ENCODE measurements at places on chromosomes 6 and 20. TPM values are rescaled to one million over a fixed set of nuclear protein-coding genes. Genes with fewer than 3 reads are reported as not detected.

The FAM162B gene
- total RNA-seq: not detected

The ENPP5 gene
- total RNA-seq: not detected

The BPIFB1 gene
- total RNA-seq: 0.13 TPM

The KIF25 gene
- not detected for total RNA-seq

The ETV7 gene
- total RNA-seq: 1.9 TPM

The GCNT2 gene
- 12.0 TPM for total RNA-seq

The ALDH8A1 gene
- total RNA-seq: 0.66 TPM

The SIRPB2 gene
- total RNA-seq: not detected

DNA sequence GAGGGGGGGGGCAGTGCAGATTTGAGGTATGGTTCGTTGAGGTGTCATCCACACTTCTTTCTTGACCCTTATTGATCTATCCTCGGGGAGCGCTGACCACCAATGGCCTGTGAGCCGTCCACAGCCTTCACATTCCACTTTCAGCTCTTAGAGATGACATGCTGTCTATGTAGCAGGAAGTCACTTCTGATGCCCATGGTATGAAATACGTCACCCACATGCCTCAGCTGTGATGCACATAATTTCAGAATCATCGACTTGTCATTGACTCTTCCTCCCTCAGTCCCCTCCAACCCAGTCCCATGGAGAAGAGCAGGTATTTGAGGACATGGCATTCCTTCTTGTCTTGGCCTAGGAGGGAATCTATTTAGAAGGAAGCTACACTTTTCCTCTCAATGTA, 4.7 kb upstream of the ADGRF5 start:
- no peaks in the 10 kb centered on the region for H3K27me3 ChIP-seq
- no peak overlapping the region for H3K4me3 ChIP-seq
- H3K4me1 ChIP-seq: no peaks in the 10 kb centered on the region
- no peak for DNase-seq

DNA sequence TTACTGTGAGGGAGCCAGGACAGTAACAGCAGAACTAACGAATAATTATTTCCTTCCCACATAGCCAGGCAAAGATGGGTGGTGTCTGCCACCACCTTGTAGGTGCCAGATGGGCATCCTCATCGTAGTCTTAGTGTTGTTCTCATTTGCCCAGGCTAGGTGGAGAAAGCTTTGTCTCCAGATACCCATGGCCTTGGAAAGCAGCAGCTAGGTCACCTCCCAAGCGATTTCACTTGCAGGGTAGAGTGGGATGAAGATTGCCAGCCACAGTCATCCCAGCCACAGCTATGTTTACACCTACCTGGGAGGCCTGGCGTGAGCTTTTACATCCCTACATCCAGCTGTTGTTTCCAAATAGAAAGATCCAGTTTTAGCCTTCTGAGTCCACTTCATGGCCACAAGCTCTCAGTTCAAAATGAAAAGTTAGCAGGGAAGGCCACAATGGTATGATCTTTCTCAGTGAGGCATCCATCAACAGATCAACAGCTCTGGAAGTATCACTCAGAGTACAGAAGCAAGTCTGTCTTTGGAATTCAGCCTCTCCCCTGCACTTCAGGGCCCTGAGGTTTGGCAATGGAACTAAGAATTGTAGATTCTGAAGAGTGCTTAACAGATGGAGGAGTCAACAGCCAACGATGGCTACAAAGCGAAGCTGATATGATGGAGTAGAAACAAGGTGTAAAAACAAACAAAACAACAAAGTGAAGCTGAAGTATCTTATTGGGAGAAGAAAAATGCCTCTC, 11.0 kb upstream of the SNRPC start:
- no peaks in the 10 kb centered on the region for H3K36me3 ChIP-seq
- no peak for DNase-seq
- no peak overlapping the region for H3K27ac ChIP-seq
- no peaks in the 10 kb centered on the region for H3K4me1 ChIP-seq

DNA sequence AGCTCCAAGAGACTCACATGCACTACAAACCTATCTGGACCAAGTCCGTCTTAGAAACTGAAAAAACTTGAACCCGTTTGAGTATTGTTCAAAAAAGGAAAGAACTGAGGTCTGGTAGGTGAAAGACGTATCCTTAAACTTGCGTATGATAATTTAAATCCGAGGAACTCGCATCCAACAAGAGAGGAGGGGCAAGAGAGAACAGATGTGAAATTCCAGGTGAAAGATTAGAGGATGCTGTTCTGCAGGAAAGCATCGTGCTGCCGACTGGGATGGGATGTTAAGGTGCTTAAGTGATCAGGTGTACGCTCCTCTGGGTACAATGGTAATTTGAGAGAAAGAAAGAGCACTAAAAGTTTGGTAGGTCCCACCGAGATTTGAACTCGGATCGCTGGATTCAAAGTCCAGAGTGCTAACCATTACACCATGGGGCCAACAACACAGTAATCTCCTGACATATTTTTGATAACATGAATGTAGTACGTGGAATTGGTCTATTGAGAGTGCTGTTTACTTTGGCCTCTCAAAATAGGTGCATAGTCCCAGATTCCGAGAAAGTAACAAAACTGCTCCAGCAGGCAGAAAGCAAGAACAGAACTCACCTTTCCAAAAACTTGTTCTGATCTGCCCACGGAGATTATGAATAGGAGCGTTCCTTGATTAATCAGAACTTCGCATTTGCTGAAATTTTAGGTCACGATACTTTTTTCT, 53.5 kb upstream of the BTN3A2 start:
- peak overlapping the region; percentile 57 for H3K4me3 ChIP-seq
- H3K36me3 ChIP-seq: no peaks in the 10 kb centered on the region
- peak overlapping the region; percentile 65 for H3K27ac ChIP-seq
- H3K27me3 ChIP-seq: no peaks in the 10 kb centered on the region

DNA sequence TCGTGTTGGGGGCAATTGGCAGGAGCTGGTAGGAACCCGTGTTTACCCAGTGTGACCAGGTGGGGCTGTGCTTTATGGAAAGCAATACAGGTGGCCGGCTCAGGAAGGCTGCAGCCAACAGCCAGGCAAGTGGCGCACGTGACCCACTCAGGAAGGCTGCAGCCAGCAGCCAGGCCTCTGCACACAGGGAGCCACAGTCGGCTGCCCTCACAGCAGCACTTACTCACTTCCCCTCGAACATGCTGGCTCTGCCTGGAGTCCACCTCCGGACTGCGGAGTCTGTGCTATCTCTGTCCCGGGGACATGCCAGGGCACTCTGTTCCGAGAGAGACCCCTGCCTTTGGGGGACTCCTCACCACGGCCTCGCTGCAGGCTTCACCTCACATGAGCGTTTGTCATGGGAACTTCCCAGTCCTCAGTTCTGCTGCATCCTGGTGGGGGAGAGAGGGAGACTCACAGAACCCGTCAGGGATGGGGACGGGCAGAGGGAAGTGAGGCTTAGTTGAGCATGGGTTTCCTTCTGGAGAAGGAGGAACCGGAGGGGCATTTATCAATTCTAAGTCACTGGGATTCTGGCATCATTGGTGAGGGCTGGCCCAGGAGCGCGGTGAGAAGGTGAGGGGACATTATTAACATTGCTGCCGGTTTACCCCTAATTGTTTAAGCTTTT, 76.8 kb downstream of the TTLL2 start:
- H3K36me3 ChIP-seq: no peaks in the 10 kb centered on the region
- no peaks in the 10 kb centered on the region for H3K4me1 ChIP-seq
- peaks cover 6% of the 10 kb centered on the region for H3K27me3 ChIP-seq
- H3K4me3 ChIP-seq: no peak overlapping the region
- no peak for DNase-seq

GRCh38 chr20:37711001-37711400, 17.2 kb downstream of the CTNNBL1 start:
- no peak overlapping the region for H3K4me3 ChIP-seq
- H3K4me1 ChIP-seq: no peaks in the 10 kb centered on the region

GRCh38 chr20:62618611-62619529, 23.4 kb upstream of the SLCO4A1 start:
- peak overlapping the region; percentile 67 for H3K27ac ChIP-seq
- no peak for DNase-seq
- peak overlapping the region; percentile 9 for H3K4me3 ChIP-seq
- peaks cover 39% of the 10 kb centered on the region for H3K4me1 ChIP-seq
- H3K27me3 ChIP-seq: no peaks in the 10 kb centered on the region

DNA sequence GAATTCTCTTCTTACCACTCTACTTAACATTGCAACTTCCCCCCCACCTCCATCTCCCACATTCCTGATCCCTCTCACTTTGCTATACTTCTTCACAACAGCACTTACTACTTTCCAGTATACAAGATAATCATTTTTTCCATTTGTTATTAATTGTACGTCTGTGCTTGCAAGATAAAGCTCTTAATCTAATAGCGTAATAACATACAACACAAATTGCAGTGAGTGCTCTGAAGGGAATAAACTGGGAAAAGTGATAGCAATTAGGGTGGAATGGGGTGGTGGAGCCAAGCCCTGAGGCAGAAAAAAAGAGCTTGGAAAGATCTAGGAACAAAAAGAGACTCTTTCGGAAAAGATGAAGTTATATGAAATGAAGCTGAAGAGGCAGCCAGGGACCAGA, 8.5 kb downstream of the CGAS start:
- no peak overlapping the region for H3K27ac ChIP-seq
- H3K4me3 ChIP-seq: no peak overlapping the region
- H3K27me3 ChIP-seq: no peaks in the 10 kb centered on the region
- peaks cover 9% of the 10 kb centered on the region for H3K36me3 ChIP-seq
- no peak for DNase-seq
- H3K4me1 ChIP-seq: peaks cover 15% of the 10 kb centered on the region

GRCh38 chr6:46756469-46757213, 9.9 kb downstream of the ANKRD66 start:
- no peak overlapping the region for H3K27ac ChIP-seq
- no peaks in the 10 kb centered on the region for H3K27me3 ChIP-seq
- no peaks in the 10 kb centered on the region for H3K4me1 ChIP-seq
- H3K4me3 ChIP-seq: no peak overlapping the region
- no peak for DNase-seq

DNA sequence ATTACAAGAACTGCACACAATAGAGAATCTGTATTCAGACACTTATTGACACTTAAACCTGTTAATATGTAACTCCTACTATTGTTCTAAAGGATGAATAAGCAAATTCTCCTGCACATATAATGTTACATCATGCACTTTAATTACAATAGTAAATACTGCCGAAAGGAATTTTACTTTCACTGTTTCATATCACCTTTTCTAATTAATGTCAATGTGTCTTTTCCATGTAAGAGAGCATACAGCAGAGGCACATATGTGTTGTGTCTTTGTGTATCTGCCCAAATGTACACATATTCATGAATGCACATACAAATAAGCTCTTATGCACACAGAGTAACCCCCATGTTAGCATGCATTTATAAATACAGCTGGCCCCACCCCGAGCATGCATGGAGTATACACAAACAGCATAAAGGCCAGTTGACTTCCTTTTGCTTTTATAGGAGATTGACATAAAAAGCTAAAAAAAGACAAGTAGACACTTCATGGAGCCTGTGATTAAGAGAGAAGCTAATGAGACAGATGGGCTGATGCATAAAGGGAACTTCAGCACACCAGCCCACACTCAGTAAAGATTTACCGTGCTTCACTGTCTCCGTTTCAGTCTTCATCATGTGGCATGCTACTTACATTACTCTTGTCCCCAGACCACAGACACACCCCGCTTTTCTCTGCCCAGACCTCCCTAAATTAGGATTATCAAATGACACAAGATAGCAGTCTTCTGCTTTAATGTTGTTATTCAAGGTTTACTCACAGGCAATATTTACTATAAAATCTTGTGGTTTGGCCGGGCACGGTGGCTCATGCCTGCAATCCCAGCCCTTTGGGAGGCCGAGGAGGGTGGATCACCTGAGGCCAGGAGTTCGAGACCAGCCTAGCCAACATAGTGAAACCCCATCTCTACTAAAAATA, 184.6 kb downstream of the ATXN1 start:
- H3K27me3 ChIP-seq: no peaks in the 10 kb centered on the region
- no peaks in the 10 kb centered on the region for H3K36me3 ChIP-seq
- peak; percentile 59 for DNase-seq
- H3K27ac ChIP-seq: no peak overlapping the region
- H3K4me1 ChIP-seq: peaks cover 4% of the 10 kb centered on the region

DNA sequence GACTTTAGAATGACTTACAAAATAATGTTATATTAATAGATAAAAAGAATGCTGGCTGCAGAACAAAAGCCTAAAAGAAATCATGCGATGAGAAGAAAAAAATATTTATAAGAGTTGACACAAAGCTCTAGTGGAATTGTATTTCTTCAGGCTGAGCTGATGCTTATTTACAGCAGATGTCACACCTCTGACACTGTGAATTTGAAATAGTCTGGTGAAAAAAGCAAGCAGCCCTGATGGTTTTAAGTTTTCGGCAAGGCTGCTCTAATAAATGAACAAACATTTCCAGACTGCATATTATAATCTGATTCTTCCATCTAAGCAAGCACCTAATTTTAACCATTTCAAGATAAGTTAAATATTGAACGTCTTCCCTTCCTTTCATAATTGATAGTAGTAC, 109.9 kb downstream of the LIN28B start:
- H3K36me3 ChIP-seq: no peaks in the 10 kb centered on the region
- no peak overlapping the region for H3K27ac ChIP-seq
- H3K27me3 ChIP-seq: no peaks in the 10 kb centered on the region
- no peak for DNase-seq
- no peak overlapping the region for H3K4me3 ChIP-seq

DNA sequence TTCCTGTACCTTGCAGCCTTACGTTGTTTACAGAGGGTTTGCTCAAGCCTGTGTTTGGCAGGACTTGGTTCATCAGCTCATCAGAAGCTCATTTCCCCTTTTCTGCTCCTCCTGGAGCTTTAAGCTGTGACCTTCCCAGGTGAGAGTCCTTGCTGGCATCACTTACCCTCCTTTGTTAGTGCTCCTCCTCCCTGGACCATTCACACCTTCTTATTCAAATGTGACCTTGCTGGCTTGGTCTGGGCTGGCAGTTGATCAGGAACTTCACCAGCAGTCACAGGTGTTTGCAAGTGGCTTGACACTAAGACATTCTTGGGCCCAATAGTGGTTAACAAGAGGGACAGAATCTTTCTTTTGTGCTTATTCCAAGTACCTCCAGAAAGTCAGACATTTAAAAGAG, 148.8 kb downstream of the C6orf58 start:
- no peaks in the 10 kb centered on the region for H3K36me3 ChIP-seq
- no peak overlapping the region for H3K27ac ChIP-seq
- no peak overlapping the region for H3K4me3 ChIP-seq

DNA sequence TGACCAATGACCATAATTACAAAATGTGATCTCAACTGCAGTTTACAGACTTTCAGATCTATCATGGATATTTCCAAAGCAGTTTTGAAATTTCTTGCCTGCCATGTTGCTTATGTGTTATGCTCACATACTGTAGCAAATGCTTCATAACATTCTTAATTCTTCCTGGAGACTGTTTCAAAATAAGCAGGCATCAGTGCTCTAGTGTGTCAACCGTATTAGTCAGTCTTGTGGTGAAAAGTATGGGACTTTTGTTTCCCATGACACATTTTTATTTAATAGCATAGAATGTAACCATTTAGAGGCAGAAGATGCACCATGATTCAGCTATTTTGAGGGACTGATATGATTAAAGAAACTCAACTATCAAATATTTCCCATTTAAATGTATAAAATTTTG, 1.7 kb downstream of the POPDC3 start:
- H3K36me3 ChIP-seq: no peaks in the 10 kb centered on the region
- H3K27me3 ChIP-seq: peaks cover 11% of the 10 kb centered on the region
- no peak for DNase-seq
- no peak overlapping the region for H3K4me3 ChIP-seq
- no peak overlapping the region for H3K27ac ChIP-seq

GRCh38 chr6:48837744-48838143, 625.3 kb downstream of the MMUT start:
- H3K27ac ChIP-seq: no peak overlapping the region
- no peaks in the 10 kb centered on the region for H3K4me1 ChIP-seq
- H3K36me3 ChIP-seq: no peaks in the 10 kb centered on the region
- no peak overlapping the region for H3K4me3 ChIP-seq
- no peaks in the 10 kb centered on the region for H3K27me3 ChIP-seq

- H3K4me1 ChIP-seq: peaks cover 3% of the 10 kb centered on the region
- H3K27me3 ChIP-seq: no peaks in the 10 kb centered on the region
- no peaks in the 10 kb centered on the region for H3K36me3 ChIP-seq
- no peak for DNase-seq
- H3K4me3 ChIP-seq: no peak overlapping the region
Measured at GRCh38 chr20:5495939-5496338, 179.2 kb upstream of the PROKR2 start.
